ENCODE measurements at places on chromosomes 5 and 9. TPM values are rescaled to one million over a fixed set of nuclear protein-coding genes. Genes with fewer than 3 reads are reported as not detected.

DNA sequence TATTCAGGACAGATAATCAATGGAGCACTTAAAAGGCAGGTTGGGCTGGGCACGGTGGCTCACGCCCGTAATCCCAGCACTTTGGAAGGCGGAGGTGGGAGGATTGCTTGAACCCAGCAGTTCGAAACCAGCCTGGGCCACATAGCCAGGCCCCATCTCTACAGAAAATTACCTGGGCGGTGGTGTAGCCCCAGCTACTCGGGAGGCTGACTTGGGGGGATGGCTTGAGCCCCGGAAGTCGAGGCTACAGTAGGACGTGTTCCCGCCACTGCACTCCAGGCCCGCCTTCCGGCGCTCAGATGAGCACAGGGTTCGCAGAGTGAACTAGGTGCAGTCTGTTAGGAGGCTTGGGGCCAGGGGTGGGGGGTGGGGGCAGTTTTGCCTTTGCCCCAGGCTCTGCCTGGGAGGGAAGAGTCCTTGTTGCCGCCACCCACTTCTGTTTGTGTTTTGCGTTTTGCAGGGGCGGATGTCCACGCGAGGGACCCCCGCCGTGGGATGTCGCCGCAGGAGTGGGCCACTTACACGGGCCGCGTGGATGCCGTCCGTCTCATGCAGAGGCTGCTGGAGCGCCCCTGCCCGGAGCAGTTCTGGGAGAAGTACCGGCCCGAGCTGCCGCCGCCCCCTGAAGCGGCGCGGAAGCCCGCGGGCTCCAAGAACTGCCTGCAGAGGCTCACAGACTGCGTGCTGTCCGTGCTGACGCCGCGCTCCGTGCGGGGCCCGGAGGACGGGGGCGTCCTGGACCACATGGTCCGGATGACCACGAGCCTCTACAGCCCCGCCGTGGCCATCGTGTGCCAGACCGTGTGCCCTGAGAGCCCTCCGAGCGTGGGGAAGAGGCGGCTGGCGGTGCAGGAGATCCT lies 85.2 kb downstream of the ANKRD33B start:
- DNase-seq: no peak

DNA sequence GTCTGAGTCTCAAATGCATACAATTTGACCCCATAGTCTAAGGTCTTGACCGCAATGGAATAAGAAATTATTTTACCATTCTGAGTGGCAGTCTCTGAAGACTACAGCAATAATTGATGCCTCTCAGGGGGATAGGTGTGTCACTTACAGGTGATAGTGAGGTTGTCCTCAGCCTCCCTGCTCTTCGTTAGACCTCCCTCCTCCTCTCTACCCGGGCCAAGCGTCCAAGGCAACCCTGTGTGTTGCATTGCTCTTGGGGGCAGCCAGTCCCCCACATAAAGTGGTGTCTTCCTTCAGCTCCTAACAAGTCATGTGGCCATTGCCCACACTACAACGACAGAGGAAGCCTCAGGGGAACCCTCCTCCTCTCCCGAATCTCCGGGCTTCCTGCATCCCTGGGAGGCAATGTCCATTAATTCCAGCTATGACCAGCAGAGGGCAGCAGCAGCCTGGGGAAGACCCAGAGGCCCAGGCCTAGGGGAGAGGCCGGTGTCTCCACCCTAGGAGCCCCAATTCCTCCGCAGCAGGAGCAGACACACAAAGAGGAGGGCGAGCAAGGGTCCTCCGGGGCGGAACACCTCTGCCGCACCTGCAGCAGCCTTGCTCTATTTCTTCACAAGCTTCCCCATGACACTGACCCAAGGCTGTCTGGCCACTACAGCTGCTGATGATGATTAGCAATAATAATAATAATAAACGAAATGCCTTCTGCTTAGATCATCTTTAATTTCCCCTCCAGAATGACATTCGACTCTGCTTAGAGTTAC lies 134.8 kb downstream of the KCNIP1 start:
- peak; percentile 83 for DNase-seq

DNA sequence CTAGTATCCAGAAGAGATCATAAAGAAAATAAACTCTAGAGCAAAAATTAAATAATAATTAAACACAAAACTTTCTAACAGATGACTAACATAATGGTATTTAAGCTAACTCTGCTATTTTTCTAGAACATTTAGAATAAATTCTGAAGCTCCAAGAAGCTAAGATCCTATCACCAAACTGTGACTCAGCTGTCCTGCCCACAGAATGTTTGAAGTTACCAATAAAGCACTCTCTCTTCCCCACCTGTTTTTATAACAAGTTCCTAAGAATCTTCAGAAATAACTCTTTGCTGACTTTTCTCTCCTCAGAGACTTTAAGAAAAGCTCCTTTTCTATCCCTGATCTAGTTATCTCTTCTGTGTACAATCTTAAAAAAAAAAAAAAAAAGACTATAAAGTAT lies 6.0 kb upstream of the EFNA5 start:
- no peak for DNase-seq

Gene LCN1
- total RNA-seq: 0.29 TPM

Gene F12
- 5.4 TPM for total RNA-seq
